ENCODE measurements at places on chromosomes 7 and 10.

DNA sequence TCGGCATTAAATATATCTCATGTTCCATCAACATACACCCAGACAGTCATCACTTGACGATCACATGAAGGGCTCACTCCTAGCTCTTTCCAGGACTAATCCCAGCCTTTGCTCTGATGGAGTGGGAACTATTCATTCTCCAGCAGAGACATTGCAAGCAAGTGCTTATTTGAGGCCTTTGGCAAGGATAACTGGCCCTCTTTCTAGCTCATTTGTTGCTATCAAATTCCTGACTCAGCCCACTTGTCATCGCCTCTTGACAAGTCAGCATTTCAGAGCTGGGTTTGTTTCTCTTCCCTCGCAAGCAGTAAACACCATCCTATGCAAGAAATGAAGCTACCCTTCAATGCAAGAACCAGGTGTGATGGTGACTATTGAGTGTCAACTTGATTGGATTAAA is 1165.7 kb upstream of the AUTS2 start:
- no peak for DNase-seq

DNA sequence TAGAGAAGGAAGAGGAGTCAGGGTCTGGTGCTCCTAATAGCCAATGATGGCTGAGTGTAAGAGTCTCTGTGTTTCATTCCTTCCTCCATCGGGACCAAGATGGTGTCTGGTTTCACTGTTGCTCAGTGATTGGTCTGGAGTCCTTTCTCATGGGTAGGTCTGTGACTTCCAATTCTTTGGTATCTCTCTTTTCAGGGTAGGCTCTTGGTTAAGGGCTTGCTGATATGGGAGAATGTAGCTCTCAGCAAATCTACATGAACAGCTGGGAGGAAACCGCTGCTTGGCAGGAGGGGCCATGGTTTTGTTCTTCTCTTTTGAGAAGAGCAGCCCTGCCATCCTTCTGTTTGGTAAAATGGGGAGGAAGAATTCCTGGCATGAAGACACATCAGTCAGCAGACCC is 209.1 kb upstream of the PODXL start:
- no peak for DNase-seq

- DNase-seq = no peak
These were observed 88.0 kb downstream of the DOCK1 start for GRCh38 chr10:126993208-126993607.

DNA sequence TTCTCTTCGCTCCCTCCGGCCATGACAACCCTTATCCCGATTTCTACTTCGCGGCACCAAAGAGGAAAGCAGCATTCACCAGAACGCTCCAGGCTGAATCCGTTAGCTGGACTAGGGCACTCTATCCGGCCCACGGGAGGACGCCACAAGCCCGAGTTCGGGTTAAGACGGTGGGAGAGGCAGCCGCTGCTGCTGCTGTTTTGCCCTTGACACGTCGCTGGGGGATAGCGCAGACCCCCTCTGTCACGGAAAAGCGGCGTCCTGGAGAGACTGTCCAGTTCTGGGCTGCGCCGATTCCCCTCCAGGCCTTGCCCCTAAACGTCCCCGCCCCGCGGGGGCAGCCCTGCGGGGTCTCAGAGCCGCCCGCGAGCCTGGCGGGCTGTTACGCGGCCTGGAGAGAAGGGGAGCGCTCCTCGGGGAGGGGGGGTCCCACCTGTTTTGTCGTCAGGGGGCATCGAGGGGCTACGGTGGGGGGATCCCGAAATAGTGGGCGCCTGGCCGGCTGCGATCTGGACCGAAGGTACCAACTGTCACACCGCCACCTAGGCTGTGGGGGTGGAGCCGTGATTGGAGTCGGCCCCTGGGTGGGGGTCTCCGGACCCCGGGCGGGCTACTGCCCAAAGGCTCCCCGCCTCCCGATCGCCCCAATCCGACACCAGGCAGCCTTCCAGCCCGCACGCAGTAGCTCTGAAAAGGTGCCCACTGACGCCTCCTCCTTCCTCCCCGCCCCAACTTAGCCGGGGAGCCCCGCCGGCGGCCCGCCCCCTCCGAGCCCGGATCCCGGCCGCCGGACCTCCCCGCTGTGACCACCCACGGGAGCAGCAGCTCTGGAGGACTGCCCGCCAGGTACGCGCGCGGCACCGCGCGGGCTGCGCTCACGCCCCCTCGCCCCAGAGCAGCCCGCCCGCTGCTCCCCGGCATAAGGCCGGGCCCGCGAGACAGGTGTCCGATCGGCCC is 772 bp downstream of the SGMS1 start:
- DNase-seq = no peak

- no peak for DNase-seq
These were observed 6.7 kb downstream of the FRA10AC1 start for GRCh38 chr10:93695740-93696139.

GRCh38 chr7:18753972-18754610 is 258.5 kb downstream of the HDAC9 start:
- DNase-seq = no peak

- no peak for DNase-seq
These were observed 63.0 kb downstream of the GNAI1 start for GRCh38 chr7:80197627-80198026.

GRCh38 chr7:27118580-27118979 is 12.0 kb downstream of the HOXA4 start:
- no peak for DNase-seq

GRCh38 chr10:103781329-103782061 is 73.9 kb downstream of the SH3PXD2A start:
- DNase-seq = no peak

- no peak for DNase-seq
These were observed 15.9 kb upstream of the FAS start for GRCh38 chr10:88974446-88975376.

DNA sequence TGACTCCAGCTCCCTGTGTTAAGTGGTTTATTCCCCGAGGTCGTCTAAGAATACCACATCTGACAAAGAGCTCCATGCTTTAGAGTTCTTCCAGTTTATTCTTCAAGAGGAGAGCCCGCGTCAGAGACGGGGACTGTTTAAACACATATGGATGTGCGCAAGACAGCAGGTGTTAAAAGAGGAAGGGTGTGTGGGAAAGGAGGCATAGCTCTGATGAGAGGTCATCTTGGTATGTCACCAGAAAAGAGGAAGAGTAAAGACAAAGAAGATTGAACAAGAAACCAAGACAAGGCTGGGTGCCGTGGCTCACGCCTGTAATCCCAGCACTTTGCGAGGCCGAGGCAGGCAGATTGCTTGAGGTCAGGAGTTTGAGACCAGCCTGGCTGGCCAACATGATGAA is 258.7 kb downstream of the CCDC3 start:
- DNase-seq = no peak

GRCh38 chr7:159148430-159149395 is 4.0 kb upstream of the VIPR2 start:
- DNase-seq = no peak

- no peak for DNase-seq
These were observed 20.8 kb upstream of the ZNF862 start for GRCh38 chr7:149817301-149817771.

- no peak for DNase-seq
These were observed 75.2 kb upstream of the PRLHR start for GRCh38 chr10:118670472-118671124.

DNA sequence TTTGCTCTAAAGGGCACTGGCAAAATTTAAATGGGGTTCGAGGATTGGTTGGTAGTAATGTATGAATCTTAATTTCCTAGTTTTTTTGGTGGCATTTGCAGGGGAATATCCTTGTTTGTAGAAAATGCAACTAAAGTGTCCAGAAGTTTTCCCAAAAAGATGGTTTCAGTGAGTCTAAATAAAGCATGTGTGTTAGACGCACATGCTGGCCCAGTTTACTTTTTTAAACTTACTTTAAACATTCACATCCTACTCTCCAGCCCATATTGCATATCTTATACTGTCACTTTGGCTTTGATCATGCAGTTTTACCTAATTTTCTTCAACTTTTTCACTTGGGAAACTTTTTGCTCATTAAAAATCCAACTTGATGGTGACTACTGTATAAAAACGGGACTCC is 744.0 kb upstream of the CELF2 start:
- no peak for DNase-seq

GRCh38 chr7:128032605-128033235 is 1.5 kb upstream of the LRRC4 start:
- DNase-seq = no peak

GRCh38 chr7:22375359-22376048 is 18.6 kb upstream of the RAPGEF5 start:
- DNase-seq = no peak

DNA sequence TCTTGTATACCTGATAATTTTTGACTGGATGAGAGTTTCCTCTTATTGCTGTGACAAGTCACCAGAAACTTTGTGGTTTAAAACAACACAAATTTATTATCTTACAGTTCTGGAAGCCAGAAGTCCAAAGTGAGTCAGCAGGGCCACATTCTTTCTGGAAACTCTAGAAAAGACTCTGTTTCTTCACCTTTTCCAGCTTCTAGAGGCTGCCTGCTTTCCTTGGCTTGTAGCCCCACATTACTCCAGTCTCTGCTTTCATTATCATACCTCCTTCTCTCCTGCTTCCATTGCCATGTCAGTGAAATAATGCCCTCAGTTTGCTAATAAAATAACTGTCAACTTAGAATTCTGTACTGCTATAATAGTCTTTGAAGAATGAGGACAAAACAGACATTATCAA is 65.3 kb downstream of the VCL start:
- no peak for DNase-seq

GRCh38 chr7:98178321-98178720 is 32.9 kb upstream of the BHLHA15 start:
- DNase-seq = no peak

GRCh38 chr7:48497521-48497920 is 326.3 kb downstream of the ABCA13 start:
- no peak for DNase-seq

- DNase-seq = no peak
These were observed 21.8 kb upstream of the SEMA3C start for GRCh38 chr7:80940539-80941207.

DNA sequence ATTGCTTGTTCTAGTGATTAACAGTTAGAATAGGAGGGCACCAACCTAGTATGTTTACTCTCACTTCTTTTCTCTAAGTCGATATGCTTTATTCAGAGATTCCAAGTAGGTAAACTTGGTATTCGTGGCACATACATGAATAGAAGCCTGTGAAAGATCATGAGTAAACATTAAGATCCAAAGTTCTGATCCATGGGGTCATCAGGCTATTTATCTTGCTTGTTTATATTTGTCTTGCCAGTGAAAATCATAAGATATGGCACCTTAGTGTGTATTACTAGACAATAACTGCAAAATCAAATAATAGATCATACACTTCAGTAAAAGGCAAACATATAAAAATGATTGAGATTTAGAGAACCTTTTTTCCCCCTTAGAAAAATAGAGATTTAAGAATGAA is 56.5 kb upstream of the LHFPL3 start:
- DNase-seq = no peak

- DNase-seq = no peak
These were observed 209.9 kb downstream of the USP6NL start for GRCh38 chr10:11401264-11402235.

DNA sequence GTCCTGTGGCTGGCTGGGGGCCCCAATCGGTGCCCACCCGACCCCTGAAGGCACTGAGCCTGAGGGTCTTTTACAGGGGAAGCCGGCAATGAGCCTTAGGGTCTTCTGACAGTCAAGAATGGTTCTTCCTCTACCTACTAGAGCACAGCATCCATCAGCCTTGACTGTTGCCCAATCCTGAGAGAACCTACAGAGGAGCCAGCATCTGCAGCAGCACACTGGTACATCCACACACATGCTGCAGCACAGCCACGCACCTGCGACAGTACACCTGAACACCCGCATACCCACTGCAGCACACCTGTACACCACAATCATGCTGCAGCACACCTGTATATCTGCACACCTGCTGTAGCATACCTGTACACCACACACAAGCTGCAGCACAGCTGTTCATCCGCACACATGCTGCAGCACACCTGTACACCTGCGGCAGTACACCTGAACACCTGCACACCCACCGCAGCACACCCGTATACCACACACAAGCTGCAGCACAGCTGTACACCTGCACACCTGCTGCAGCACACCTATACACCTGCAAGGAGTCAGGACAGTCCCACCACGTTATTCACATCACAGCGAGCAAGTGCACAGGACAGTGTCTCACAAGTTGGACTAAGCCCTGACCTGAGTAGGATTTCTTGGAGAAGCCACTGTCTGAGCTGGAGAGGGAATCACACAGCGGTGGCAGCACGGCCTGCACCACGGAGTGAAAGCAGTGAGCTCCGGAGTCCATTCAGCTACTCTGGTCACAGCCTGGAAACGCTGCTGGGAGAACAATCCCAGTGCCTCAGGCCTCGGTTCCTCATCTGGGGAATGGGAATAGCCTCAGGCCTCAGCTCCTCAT is 56.4 kb downstream of the VIPR2 start:
- DNase-seq = no peak

GRCh38 chr7:94391726-94392392 is 2.8 kb upstream of the COL1A2 start:
- DNase-seq = no peak

DNA sequence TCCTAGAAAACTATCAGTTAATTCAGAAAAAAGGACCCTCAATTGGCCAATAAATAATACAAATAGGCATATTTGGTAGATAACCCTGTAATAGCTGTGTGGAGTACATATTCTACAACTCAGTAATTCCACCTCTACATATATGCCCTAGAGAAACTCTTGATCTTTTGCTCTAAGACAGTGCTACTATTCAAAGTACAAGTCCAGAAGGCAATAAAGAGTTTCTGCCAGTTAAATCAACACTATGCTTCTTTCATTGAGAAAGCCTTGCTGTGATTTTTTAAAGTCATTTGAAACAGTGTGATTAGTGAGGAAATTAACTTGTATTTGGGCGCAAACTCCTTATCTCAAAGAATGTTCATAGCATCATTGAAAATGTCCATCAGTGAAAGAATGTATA is 75.6 kb downstream of the ZNRF2 start:
- no peak for DNase-seq

- no peak for DNase-seq
These were observed 645.4 kb upstream of the SORCS1 start for GRCh38 chr10:107809889-107810288.

DNA sequence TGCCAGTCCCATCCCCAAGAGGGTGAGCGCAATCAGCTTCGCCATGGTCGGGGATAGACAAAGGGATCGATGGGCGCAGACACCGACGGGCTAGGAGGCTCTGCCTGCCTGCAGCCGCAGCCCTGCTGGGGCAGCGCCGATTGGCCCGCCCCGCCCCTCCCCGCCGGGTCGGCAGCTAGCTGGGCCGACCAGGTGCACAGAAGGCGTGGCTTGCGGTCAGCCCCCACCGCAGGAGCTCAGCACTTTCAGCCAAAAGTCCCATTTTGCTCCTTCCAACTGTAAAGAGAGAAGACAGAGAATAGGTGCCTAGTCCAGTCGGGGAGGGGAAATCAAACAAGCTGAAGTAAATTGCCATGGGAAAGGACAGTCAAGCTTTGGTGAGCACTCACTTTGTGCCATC is at the start of gene PON1:
Gene PON1, minus strand, starts transcription at position 102 of the 400 bp plus-strand sequence. Its CDS starts 57 bp downstream, at position 45.
- DNase-seq = no peak

GRCh38 chr10:85649461-85649860 is 717.1 kb downstream of the GRID1 start:
- no peak for DNase-seq

- DNase-seq = no peak
These were observed 4.1 kb downstream of the HOXA9 start for GRCh38 chr7:27161214-27161720.
